Activated naive CD4-positive, alpha-beta T cell treated with Interleukin-2 at 50 U/mL for 16 hours (primary cell): ENCODE measurements at places on chromosomes 3 and 15.
A peak's percentile ranks its signal among the peaks of the same experiment; 100 is the strongest.

GRCh38 chr3:67765575-67765974, 111.2 kb upstream of the SUCLG2 start:
- no peak for DNase-seq

DNA sequence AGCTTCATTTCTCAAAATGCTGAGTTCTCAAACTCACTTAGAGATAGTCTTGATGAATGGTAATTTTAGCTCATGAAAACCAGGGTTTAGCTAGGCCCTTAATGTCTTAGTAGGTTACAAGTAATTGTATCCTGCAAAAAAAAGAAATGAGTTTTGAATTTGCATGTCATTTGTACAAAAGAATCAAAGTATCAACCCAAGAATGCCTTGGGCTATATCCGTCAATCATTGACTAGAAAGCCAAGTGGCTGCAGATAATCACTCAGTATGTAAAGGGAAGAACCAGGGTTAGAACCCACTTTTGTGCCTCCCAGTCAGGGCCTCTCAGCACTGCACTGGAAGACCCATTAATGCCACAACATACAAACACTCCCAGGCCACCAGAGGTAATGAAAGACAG, 427.6 kb upstream of the MDFIC2 start:
- DNase-seq: no peak

DNA sequence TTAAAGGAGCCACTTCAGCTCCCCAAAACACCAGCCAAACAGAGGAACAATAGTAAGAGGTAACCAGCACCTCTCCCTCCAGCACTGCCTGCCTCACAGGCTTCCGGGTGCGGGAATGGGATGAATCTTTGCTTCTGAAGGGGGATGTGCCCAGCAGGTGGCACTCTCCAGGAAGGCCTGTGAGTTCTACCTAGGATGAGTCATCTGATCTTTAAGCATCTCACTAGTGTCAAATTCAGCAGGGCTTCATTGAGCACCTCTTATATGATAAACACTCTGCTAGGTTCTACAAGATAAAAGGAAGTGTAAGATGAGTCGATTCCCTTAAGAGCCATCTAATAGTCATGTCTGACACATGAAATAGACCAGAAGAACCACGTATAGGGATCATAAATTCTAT, 237.4 kb upstream of the UMPS start:
- no peak for DNase-seq

DNA sequence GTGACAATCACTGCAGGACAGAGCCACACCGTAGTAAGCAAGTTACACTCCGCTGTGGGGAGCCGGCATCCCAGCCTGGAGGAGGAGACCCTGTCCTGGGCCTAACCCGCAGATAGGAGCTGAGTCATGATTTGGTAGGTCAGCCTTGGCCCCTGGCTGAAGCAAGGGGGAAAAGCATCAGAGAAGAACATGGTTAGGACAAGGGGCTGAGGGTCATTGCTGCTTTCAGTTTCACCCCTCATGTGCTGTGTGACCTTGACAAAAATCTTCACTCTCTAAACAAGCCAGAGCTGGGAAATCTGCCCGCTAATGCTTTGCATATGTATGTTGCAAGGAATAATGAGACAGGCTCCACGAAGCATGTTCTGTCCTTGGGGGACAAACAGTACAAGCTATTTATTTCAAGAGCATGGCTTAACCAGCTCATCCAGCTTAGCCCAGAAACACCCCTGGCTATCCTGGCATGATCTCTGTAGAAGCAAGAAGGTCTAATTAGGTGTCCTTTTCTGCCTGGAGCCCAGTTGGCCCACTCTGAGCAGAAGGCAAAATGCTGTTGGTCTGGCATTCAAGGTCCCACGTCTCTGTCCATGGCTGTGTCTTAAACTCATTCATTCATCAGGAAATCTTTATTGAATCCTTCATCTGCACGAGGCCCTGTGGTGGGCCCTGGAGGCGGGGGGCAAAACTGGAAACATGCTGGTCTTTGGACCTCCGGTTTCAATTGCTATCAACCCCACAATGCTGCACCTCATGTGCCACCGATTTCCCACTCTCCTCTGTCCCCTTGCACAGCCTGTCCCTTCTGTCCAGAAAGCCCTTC, 221.3 kb upstream of the LYSMD4 start:
- DNase-seq: no peak

GRCh38 chr3:54262541-54262940, 140.2 kb downstream of the CACNA2D3 start:
- no peak for DNase-seq

- DNase-seq: no peak
Measured at GRCh38 chr15:66587020-66587419, 21.2 kb upstream of the LCTL start.

- DNase-seq: peak; percentile 20
Measured at GRCh38 chr3:43104660-43105595, 951 bp downstream of the POMGNT2 start.

- no peak for DNase-seq
Measured at GRCh38 chr3:127457094-127457475, 133.4 kb downstream of the TPRA1 start.

DNA sequence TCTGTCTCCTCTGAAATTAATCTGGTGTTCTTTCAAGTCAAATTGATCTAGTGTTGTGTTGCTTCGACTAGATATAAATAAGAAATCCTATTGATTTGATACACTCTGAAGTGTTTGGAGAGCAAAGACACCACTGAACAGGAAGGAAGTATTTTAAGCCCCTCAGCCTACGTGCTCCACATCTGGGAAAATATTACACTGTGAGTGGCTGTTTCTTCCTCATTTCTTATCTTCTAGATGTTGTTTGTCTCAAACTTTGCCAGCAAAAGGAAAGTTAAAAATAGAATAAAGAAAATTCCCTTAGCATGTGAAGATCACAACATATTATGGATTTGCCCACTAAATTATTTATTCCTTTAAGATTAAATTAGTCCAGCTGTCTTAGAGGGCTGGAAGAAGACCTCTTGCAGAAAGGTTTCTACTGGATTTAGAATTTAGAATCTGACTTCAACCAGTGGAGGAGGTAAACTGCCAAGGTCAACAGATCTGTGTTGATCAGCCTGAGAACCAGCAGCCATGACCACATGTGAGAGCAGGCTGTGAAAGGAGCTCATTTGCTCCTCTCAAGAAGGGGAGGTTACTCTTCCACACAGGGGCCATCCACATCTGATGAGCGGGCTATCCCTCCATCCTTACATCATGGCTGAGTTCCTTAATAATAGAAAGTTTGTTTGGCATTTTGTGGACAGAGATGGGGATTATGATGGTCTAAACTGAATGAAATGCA, 46.3 kb upstream of the ACKR4 start:
- no peak for DNase-seq

DNA sequence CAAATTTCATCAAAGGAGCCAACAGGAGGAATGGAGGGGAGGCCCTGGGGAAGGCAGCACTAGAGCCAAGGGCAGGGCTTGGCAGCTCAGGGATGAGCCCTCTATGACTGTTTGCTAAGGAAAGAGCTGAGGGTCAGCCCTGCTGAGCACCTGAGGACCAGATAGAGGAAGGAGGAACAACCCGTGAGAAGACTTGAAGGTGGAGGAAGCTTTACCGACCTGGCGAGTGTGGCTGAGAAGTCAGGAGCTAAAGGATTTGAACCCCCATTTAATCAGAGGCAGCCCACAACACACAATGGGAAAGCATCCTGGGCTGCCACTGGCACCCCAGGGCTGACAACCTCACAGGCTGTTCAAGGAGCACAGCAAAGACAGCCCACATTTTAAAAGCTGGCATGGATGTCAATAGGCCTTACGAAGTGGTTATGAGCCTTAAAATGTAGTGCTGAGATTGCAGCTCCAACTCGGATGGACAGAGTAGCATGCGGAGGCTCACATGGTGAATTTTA, 20.7 kb upstream of the LRRC2 start:
- DNase-seq: no peak

DNA sequence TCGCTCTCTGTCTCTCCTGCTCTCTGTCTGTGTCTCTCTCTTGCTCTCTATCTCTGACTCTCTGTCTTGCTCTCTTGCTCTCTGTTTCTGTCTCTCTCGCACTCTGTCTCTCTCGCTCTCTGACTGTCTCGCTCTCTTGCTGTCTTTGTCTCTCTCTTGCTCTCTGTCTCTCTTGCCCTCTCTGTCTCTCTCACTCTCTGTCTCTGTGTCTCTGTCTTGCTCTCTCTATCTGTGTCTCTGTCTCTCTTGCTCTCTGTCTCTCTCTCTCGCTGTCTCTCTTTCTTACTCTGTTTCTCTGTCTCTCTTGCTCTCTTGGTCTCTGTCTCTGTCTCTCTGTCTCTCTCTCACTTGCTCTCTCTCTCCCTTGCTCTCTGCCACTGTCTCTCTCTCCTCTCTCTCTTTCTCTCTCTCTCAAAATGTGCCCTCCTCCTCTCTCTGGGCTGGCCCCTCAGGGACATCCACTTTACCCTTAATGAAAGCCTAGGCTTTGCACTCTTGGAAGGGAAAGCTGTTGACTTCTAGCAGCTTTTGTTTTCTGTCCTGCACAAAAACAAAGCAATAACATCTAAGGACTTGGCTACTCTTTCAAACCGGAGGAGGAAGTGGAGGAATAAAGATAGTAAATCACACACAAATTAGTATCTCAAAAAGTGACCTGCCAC, 73.9 kb upstream of the NR2E3 start:
- DNase-seq: no peak

DNA sequence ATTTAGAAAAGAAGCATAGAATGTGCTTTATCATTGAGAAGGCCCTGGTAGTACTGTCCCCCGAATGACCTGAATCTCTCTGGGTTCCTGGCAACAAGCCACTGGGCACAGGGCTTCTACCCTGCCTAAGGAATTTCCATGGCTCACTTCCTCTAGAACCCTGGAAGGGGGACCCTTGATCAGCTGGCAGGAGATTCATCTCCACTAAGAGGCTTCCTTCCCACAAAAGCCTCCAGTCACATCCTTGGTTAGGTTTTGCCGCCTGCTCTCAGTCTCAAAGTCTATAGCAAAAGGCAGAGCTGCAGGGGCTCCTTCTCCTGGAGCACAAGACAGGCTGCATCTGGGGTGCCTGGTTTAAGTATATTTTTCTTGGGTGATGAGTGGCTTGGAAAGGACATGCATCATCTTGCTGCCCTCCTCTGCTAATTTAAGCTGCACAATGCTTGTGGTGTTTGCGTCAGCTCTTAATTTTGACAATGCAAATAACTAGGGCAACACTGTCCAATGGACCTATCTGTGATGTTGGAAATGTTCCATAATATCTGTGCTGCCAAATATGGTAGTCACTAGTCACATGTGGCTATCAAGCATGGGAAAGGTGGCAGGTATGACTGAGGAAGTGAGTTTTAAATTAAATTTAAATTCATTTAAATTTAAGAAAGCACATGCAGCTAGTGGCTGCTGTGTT, 33.4 kb upstream of the RARRES1 start:
- no peak for DNase-seq

GRCh38 chr15:75307778-75308390, 25.2 kb downstream of the GOLGA6D start:
- DNase-seq: peak; percentile 4

DNA sequence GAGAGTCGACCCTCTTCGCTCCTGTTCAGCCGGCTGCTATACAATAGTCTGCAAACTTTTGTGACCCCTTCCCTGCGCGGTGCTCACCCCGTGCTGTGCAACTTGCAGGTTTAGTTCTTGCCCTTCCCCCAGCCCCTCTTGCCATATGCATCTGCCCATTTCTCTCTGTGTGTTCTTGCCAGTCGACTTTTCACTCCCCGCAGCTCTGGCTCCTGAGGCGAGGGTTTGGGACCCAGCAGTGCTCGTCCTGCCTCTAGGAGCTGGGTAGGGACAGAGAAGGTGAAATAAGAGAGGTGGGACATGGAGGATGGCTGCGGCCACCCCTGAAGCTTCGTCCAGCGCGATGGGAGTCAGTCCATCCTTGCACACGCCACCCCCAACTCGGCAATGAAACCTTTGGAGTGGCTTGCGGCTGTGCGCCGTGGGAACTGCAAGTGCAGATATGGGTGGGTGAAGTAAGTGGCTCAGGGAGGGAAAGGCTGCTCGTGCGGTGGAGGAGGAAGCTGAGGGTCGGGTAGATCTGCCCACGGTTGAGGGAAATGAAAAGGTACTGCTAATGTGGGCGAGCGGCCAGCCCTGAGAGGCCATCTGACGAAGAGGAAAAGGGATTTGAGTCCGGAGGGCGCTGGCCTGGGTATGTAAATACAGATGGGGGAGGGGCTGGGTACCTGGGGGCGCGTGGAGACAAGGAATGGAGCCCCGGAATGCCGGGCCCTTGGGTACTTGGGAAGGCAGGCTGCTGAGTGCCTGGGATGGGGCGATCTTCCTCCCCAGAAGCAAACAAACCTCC, 1.0 kb downstream of the LRRC3B start:
- no peak for DNase-seq

DNA sequence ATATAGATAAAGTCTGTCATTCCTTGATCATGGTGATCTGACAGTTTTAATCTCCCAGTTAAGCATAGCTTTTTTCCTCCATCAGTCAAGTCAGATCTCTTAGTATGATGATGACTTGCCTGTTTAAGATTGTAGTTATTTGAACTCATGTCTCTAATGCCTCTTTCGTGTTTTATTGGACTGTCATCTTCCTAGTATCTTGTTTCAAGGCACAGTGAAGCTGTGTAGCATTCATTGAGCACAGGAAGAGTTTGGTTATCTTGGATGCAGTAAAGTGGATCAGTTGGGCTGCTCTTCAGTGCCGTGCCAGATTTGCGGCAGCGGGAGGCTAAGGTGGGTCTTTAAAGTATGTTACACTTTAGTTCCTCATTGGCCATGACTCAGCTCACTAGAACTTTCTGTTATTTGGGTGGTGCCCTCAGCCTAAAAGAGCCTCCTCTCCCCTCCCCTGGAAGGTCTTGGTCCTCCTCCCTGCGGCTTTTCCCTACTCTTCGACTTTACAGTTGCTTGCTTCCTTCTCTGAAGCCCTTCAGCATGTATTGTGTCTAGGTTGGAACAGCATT, 45.7 kb upstream of the SKOR1 start:
- no peak for DNase-seq

DNA sequence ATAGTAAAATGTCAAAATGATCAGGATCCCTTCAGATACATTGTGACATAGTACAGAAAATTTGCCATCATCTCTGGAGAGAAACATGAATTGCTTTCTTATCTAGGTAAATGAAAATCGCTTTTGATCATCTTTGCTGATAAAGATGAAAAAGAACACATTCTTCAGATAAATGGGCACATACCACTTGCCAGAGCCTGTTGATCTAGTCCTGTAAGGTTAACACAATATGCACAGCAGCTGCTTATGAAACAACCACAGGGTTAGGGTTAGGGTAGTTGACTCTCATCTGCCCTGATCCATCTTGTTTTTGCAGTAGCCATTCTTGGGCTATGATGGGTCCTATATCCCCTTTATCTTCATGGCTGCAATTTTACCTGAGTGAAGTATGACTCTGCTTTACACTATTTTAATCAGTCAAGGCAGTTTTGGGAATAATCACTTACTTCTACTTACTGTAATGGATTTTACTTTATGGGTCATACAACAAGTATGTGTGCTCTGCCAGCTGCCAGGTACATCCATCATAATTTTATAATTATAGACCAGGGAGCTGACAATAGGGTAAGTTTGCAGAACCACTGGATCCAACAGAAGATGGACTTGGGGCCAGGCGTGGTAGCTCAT, 12.6 kb upstream of the SPINK8 start:
- DNase-seq: no peak

DNA sequence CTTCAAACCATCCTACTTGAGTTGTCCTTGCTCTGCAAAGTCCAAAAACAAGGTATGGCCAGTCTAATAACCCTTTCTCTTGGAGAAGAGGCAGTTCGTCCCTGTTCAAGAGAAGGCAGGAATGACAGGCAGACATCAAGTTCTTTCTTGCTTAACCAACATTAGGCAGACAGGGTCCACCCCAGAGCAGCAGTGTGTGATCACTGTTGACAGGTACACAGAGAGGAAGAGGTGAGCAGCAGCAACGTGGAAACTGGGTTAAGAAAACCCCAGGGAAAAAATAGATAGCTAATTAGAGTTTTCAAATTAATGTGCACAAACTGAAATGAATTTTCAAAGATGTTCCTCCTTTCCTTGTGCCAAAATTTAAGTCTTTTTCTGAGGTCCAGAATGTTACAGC, 48.2 kb downstream of the TNIK start:
- no peak for DNase-seq
